ENCODE measurements at places on chromosomes 7 and 10.

- no peak for DNase-seq
Measured at GRCh38 chr7:15848901-15849300, 162.4 kb upstream of the MEOX2 start.

- no peak for DNase-seq
Measured at GRCh38 chr10:30420266-30420665, 13.7 kb upstream of the MAP3K8 start.

GRCh38 chr7:112067200-112067599 lies 139.0 kb downstream of the DOCK4 start:
- DNase-seq, result no peak

DNA sequence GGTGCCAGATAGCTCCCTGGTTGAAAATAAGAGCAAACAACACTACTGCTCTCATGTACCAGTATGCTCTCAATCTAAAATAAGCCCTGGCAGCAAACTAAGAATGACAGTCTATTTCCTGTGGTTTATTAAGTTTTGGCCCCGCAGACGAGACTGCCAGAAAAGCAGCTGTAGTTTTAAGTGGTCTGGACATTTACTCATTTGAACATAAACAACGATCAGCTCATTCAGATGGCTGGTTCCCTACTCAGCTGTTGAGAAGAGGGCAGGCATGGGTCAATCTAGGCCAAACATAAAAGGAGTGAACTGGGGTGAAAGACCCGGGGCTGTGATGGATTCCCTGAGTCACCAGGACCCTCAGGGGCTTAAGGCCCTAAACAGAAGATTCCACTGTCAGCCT lies 4.5 kb downstream of the TRIL start:
- DNase-seq, result no peak

GRCh38 chr7:70072220-70072619 lies 473.9 kb downstream of the AUTS2 start:
- DNase-seq, result no peak

DNA sequence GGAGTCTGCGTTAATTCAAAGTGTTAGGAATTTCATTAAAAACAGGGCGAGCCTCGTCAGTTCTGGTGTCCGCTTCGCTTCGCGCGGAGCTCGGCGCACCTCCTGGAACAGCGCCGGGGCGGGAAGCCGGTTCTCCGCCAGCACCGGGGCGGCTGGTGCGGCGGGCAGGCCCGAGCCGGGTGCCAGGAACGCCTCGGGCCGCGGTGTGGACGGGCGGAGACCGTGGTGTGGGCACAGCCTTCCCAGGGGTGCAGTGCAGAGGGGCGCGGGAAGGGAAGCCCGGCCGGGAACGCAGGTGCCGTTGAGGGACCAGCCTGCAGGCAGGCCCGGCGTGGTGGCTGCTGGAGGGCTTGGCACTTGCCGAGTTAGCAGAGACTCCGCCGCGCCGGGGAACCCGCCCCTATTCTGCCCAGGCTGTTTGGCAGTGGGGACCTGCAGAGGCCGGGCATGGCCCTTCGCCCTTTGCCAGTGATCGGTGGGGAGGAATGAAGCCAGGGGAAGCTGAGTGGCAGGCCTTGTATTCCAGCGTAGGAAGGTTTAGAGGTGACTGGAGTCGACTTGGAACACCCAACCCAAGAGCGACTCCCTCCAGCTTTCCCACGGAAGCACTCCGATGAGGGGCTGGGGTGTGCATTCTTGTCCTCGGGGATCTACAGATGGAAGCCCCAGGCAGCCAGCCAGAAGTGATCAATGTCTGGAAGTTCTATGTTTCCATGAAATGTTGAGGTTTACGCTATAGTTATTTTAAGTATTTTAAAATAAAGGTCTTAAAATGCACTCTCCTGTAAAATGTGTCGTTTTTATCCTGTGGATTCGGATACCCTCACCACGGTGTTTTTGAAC lies 945 bp upstream of the RHEB start:
- DNase-seq, result no peak

DNA sequence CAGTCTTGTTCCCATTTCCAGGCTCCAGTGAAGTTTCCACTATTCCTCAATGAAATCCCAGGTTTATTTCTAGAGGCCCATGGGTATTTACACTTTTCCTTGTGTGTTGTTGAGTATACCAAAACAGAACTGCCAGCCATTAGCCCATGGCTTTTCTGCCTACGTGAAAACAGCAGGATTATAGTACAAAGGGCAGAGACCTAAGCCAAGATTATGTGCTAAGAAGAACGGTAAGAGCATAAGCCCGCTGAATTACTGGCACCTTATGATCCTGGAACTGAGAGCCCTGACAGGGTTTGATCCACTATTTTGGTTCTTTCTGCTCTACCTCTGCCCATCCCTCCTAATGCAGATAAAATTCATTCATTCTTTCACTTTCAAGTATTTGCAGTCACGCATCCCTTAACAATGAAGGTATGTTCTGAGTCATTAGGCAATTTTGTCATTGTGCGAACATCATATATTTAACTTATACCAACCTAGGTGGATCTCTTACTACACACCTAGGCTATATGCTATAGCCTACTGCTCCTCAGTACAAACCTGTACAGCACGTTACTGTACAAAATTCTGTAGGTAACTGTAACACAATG lies 16.0 kb downstream of the SEMA3C start:
- no peak for DNase-seq

DNA sequence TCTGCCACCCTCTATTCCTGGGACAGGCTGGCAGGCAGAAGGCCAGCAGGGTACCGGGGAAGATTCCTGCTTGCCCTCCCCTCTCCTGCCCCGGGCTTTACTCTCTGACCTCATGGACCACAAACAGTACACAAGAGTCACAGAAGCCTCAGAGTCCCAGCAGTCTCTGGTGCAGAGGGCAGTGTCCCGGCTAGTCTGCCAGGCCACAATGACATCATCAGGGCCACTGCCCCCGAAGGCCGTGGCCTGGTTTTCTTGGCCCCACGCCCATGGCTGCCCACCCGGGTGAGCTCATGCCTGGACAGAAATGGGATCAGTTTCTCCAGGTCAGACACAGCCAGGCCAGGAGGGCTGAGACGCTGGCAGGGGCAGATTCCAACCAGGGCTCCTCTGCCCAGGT lies 91.9 kb downstream of the MYL10 start:
- no peak for DNase-seq

DNA sequence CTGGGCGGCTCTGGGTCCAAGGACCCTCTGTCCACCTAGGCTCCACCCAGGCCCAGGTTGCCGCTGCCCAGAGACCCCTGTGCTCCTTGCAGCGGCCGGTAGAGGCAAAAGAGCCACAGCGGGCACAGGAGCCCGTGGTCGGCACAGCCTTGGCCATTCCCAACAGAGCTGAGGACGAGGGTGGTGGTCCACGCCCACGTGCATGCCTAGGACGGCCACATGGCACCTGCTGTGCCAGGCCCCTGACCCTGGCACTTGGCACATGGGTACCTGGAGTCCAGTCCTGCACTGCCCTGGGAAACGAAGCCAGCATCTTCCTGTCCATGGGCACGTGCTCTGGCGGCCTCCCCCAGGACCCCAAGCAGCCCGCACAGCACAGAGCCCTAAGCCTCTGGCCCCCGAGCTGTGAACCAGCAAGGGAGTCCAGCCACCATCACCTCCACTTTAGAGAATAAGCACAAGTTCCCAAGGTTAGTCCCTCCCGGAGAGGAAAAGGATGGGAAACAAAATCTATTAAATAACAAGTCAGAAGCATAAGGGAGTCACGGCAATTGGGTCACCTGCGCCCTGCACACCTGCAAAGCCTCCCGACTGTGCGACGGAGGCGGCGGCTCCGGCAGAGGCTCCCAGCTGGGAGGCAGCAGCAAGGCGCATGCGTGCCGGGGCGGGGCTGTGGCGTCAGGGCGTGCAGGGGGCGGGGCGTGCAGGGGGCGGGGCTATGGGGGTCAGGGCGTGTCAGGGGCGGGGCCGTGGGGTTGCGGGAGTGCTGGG lies 59.1 kb downstream of the STK32C start:
- DNase-seq, result no peak

DNA sequence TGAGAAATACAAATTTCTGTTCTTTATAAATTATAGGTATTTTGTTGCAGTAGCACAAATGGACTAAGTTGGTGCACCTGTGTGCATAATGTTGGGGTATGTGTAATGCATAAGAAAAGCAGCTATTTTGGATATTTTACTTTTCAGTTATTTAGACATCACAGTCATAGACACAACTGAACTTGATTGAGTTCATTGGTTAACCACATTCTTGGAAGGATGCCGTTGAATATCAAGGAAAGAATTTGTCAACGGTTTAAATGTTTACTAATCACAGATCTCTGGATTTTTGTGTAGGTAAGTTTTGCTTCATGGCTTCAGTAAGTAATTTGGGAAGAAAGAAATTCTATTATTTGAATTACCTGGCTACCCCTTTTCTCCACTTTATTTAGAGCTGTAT lies 4.1 kb downstream of the OTUD1 start:
- no peak for DNase-seq

DNA sequence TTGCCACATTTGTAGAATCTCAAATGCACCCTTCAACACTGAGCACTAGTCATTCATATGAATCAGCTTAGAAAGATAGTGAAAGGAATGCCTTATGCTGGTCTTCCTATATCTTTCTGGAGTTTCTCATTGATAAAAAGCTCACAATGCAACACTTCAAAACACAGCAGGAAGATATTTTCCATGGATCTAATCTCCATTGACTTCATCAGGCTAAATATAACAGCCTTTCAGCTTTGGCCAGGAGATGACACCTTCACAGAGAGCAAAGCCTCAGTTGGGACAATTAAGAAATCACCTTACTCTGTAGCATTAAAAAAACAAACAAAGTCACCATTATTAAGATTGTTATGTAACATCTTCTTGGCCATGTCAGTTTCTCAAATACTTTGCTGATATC lies 6.7 kb downstream of the NRP1 start:
- DNase-seq, result peak; percentile 23

GRCh38 chr7:157792241-157793086 lies 455.7 kb downstream of the DNAJB6 start:
- no peak for DNase-seq

DNA sequence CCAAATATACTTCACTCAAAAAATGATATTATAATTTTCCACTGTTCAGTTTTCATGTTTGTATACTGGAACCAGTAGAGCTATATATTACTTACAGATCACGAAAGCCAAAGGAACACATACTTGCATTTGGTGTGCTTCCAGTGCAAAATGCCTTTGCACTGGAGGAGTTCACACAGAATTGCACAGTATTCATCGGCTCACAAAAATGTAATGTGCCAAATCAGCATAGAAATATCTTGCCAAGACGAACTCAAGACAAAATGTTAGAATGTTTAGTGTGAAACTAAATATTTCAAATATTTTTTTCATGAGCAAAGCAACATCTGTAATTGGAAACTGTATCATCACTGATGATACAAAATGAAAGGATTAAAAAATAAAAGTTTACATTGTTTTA lies 646.2 kb upstream of the SEMA3D start:
- DNase-seq, result no peak

GRCh38 chr10:16828701-16829175 lies 11.5 kb upstream of the RSU1 start:
- no peak for DNase-seq
